Right renal cortex interstitium (tissue), 3 donors: ENCODE measurements at places on chromosomes 3 and 15.

DNA sequence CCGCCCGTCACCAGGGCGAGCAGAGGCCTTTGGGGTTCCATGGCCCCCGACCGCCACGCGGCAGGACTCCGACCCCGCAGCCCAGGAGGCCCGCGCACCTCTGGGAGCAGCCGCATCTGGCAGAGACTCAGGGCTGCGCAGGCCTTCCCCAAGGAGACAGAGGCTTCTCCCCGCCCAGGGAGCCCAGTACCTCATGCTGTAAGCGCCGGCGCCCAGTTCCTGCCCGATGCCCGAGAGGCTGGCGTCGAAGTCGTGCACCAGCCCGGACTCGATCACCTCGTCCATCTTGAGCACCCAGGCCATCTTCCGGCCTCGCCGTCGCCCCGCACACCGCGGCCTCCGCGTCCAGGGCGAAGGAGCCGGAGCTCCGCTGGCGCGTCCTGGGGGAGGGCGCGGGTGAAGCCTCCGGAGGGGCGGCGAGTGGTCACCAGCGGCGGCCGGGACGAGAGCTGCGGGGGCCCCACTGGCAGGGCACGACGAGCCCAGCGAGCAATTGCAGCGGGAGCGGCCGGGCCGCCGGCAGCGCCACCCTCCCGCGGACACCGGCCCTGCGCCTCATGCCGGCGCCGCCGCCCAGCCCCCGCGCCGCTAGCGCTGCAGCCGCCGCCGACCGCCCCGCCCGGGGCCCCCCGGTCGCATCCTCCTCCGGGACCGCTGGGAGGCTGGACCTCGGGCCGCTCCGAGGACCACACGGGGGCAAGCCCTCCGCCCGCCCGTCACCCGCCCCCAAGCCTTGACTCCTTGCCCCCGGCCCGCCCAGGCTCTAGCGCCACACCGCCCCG is 468 bp downstream of the UBP1 start:
- no peak for DNase-seq

DNA sequence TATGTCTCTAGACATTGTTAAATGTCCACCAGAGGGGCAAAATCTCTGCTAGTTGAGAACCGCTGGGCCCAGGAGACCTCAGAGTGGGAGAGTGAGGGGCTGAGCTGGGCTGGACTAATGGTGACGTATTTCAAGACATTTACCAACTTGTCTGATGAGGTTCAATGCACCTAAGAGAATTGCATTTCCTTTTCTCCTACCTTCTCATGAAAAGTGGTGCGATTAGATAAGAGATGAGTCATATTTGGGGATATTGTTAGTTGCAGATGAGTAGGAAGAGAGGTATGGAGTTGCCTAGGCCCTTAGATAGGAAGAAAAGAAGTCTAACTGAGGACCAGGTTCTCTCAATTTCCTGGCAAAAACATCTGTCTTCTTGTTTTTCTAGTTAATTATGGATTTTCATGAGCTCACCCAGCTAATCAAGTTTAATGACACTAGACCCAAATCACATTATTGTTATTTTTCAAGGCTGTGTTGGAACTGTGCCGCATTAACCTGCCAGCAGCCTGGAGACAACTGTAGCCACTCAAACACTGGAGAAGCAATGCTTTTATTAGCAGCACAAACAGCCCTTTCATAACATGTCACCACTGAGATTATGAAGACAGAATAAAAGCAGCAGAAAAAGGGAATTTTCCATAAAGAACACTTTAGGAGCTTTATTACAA is 144.2 kb downstream of the PDCD6IP start:
- no peak for DNase-seq

DNA sequence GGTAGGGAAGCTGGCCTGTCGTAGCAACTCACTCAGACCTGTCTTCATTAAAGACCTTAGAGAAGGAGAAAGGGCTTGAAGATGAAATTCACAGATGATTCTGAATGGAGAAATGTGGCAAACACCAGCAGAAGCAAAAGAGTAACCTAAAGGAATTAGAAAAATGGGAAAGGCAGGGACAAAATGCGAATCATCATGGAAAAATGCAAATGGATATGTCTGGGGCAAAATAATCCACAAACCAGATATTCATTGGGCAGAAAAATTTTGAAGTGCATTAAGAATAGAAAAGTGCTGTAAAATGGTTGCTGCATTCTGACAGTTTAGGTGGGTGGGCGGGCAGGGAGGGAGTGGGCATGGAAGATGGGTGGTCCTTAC is 156.9 kb upstream of the RASGRP1 start:
- DNase-seq = no peak

DNA sequence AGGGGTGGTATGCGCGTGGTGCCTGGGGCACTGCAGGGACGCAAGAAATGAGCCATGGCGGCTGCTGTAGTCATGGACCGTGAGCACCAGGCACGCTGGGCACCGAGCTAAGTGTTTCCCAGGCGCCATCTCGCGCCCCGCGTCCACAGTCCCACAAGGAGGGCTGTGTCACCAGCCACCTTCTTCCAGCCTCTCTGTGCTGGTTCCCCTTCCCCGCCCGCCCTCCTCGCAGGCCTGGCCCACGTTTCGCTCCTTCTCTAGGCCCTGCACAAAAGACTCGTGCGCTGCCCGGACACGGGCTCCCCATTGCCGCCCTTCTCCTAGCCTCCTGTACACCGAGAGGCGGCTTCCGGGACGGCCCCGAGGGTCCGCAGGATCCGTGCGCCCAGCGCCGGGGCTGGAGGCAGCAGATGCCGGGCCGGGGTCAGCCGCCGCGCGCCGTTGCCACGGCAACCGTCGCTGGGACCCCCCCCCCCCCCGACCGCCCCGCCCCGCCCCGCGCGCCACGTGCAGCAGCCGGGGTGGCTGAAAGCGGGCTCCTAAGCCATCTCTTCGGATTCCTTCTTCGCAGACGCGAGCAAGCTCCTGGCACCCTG is 113.4 kb downstream of the SRGAP3 start:
- DNase-seq = no peak

GRCh38 chr3:144624656-144625055 is 653.0 kb downstream of the DIPK2A start:
- no peak for DNase-seq
